ENCODE measurements at places on chromosomes 16 and 17. TPM values are rescaled to one million over a fixed set of nuclear protein-coding genes. Genes with fewer than 3 reads are reported as not detected.

The SHCBP1 gene
- 0.36 TPM for total RNA-seq

GRCh38 chr17:32503251-32504165 lies 16.7 kb downstream of the CDK5R1 start:
- no peak for DNase-seq

- DNase-seq: peak; percentile 1
Measured at GRCh38 chr17:16377941-16378341, 3.0 kb upstream of the UBB start.

DNA sequence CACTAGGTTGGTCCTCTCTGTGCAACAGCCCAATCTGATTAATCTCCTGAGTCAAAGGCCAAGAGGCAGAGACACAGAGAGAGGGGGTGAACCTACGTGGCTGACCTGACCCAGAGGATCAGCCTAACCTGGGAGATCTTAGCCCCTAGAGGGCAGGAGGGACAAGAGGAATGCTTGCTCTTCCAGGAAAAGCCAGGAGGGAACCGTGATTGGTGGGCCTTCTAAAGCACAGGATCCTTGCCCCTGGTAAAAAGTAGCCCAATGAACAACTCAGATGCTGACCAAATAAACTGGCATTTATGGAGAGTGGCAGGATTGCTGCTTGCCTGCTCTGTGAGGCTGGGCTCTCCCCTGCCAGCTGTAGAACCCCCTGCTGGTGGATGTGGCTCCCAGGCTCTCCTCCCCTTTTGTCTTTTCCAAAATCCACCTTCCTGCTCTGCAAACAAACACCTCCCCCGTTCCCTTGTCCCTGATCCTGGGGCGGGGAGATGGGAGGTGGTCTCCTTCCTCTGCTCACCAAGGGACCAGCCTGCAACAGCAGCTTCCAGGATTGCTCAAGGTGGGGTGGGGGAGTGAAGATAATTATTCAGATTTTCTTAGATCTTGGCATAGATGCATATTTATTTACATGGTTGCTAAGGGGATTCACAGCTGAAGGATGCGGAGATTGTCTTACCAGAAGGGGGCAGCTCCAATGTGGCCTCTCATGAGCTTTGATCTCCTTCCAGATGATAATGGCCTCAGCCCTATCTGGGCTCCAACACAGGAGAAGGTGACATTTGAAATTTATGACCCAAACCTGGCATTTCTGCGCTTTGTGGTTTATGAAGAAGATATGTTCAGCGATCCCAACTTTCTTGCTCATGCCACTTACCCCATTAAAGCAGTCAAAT lies 71.9 kb downstream of the SDR42E1 start:
- DNase-seq: no peak
